ENCODE measurements at places on chromosomes 16 and 17.

- DNase-seq: no peak
Observed at GRCh38 chr17:50375858-50376538, 3.0 kb downstream of the EME1 start.

DNA sequence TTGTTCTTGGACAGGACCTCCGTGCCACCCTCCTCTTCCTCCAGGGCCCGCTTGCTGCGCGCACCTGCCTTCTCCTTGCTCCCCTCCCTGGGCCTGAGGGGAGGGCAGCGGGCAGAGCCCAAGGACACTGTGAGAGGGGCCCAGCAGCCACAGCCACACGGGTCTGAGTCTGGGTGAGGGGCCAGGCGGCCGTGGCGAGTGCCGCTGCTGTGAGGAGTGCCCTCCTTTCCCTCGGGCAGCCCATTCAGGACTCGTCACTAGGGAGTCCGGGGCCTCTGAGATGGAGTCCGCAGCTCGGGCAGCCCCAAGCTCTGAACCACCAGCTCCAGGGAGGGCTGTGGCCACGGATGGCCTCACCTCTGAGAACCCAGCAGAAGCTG, 5.6 kb downstream of the DUS1L start:
- no peak for DNase-seq

DNA sequence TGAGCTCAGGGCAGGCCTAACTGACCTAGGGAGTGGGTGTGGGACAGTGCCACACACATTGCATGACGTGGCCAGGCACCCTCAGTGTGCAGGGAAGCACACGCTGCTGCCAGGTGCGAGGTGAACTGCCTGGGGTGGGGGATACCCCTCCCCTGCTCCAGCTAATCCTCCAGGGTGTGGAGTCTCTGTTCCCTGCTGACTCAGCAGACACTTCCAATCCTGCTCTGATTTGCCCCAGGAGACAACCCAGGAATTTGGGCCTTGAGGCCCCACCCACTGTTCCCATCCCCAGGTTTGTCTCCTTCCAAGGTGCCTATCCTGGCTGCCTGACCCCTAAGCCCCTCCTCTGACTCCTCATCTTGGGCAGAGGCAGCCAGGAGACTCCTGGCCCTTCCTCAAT, 10.7 kb downstream of the DLX3 start:
- no peak for DNase-seq

- DNase-seq: no peak
Observed at GRCh38 chr16:87809150-87809902, 43.5 kb upstream of the KLHDC4 start.

- no peak for DNase-seq
Observed at GRCh38 chr16:29139261-29139802, 154.5 kb downstream of the LAT start.

- no peak for DNase-seq
Observed at GRCh38 chr17:72691586-72691985, 400.9 kb downstream of the SLC39A11 start.

GRCh38 chr17:38565853-38566665, 39.7 kb downstream of the SRCIN1 start:
- no peak for DNase-seq

DNA sequence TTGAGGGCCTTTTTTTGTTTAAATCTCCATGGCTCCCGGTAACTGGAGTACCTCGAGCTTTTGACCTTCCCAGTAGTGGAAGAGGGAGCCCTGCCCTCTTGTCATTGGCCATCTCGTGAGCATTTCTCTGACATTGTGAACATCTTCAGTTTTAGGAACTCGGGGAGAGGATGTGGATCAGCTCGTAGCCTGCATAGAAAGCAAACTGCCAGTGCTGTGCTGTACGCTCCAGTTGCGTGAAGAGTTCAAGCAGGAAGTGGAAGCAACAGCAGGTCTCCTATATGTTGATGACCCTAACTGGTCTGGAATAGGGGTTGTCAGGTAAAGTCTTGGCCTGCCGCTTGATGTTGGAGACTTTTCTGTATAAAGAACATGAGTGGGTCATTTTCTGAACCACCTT, 24.3 kb downstream of the NTAN1 start:
- no peak for DNase-seq

GRCh38 chr16:88532434-88533241, 37.6 kb upstream of the ZC3H18 start:
- no peak for DNase-seq

GRCh38 chr17:79495665-79496064, 115.2 kb downstream of the RBFOX3 start:
- DNase-seq: no peak

DNA sequence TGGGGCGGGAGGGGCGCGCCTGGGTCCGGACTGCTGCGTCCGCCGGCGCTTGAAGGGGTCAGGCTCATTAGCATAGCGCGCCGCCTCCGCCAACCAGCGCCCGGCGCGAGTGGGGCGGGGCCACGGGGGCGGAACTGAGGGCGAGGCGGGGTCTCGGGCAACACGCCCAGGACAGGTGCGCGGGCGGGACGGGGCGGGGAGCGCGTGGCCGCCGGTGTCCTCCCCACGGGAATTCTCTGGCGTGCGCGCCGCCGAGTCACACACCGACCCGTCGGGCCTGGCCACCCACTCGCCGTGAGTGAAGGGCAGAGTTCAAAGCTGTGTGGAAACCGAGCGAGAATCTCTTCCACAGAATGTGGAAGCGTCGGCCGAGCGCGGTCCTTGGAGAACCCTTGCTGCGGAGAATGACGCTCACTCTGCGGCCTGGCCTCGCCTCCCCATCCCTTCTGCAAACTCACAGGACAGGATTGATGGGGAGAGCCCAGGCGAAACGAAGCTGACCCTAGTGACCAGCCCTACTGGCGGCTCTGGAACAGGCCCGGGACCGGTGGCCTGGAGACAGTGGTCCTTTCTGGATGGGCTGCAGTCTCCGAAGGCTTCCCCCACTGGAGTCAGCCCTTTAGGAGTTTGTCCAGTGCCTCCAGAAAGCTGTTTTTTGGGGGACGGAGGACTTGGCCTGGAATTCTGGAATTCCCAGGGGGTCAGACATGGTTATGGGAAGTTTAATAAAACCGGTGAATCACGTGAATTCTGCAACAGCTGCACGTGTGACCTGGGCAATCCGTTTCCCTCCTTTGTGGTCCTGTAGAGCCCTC, at the start of gene SNAI3:
SNAI3 (minus strand) TSS at position 69 of the 815 bp plus-strand sequence. CDS start 101 bp downstream, outside the sequence.
- no peak for DNase-seq

DNA sequence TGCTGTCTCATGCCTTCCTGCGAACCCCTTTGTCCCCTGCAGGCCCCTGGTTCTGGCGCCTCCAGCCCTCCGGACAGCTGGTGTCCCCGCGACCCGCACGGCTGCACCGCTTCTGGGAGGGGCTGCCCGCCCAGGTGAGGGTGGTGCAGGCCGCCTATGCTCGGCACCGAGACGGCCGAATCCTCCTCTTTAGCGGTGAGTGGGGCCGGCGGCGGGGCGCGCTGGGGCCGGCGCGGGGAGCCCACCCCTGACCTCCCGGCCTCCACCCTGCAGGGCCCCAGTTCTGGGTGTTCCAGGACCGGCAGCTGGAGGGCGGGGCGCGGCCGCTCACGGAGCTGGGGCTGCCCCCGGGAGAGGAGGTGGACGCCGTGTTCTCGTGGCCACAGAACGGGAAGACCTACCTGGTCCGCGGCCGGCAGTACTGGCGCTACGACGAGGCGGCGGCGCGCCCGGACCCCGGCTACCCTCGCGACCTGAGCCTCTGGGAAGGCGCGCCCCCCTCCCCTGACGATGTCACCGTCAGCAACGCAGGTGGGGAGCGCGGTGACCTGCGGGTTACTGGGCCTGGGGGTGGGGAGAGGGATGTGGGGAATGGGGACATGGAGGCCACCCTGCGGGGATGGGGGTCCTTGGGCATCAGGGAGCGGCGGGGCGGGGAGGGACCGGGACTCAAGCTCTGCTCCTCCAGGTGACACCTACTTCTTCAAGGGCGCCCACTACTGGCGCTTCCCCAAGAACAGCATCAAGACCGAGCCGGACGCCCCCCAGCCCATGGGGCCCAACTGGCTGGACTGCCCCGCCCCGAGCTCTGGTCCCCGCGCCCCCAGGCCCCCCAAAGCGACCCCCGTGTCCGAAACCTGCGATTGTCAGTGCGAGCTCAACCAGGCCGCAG, 7.1 kb upstream of the IL32 start:
- DNase-seq: no peak

DNA sequence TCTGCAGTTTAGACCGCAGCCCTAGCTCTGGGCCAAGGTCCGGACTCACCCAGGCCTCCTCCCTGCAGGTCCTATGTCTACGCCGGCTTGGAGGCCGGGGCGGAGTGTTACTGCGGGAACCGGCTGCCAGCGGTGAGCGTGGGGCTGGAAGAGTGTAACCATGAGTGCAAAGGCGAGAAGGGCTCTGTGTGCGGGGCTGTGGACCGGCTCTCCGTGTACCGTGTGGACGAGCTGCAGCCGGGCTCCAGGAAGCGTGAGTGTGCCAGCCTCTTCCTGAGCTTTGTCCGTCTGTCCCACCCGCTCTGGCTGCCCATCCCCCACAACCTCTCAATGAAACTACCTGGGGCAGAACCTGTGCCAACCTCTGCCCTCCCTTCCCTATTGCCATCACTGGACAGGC, 20.1 kb downstream of the WSCD1 start:
- DNase-seq: no peak

DNA sequence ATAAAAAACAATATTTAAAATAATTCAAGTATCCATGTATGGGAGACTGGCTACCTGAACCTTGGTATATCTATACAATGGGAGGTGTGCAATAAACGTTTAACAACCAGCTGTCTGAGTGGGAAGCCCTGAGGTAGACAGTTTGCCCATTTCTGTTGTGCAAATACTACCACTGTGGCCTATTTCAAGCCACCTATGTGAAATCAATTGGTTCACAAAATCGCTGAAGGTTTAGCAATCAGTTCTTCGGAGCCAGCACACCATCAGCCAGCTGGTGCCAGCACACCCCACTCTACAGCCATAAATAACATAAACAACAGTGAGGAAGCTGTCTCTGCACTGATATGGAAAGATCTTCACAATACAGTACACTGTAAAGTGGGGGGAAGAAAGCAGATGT, 46.7 kb upstream of the KDM8 start:
- no peak for DNase-seq

GRCh38 chr16:89946515-89946914, 2.0 kb upstream of the DEF8 start:
- DNase-seq: no peak

GRCh38 chr17:53472586-53472985, 350.1 kb upstream of the KIF2B start:
- DNase-seq: no peak

DNA sequence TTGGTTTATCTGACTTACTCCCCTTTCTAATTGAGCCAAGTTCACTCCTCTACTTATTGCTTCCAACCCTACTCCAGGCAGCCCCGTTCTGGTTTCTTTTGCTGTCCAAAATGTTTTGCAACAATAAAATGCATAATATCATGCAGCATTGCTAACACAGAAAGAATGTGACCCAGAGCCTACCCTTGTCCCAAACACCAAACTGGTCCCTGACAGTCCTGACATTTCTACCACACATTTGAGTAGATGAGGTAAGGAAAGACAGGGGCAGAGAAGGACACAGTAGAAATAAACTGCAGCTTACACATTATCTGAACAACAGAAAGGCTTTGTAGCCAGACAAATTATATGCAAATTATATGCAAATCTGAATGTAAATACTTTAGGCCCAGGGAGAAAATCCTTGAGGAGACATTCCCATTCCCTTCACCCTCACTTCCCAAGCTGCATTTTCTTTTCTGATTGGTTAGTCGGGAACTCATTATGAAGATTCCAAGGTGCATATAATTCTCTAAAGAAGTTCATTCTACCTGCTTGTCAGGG, 31.6 kb downstream of the SOX9 start:
- DNase-seq: no peak

- no peak for DNase-seq
Observed at GRCh38 chr17:80083136-80083661, 18.2 kb upstream of the GAA start.

DNA sequence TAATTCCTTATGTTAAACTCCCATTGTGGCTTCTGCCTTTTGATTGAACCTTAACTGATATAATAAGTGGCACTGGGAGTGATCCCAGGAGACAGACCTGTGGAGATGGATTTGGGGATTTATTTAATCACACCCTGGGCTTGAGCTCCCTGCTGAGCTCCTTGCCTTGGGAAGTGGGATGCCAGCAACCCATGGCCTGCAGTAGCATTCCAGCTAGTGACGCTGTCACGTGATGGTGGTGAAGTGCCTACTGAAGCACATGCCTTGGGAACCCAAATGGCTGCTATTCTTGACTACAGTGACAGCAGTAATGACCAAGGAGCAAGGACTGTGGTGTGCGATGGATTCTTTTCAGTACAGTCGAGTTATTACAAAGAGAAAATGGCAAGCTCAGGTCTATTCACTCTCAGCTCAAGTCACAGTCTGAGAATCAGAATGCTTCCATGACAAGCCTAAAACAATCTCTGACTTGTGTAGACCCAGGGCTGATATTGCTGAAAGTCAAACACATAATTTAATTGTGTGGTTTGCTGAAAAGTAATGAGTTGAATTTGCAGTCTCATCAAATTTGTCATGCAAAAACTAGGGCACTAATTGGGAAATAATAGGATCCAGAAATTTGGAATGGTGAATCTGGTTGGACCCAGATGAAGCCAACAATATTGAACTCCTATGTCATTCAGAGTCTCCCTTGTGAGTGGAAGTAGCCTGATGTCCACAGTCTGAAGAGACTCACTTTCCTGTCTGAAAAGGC, 47.1 kb downstream of the BCL7C start:
- no peak for DNase-seq

GRCh38 chr17:10126616-10127501, 71.5 kb downstream of the GAS7 start:
- DNase-seq: no peak

GRCh38 chr17:68198931-68199836, 48.7 kb upstream of the AMZ2 start:
- DNase-seq: no peak

DNA sequence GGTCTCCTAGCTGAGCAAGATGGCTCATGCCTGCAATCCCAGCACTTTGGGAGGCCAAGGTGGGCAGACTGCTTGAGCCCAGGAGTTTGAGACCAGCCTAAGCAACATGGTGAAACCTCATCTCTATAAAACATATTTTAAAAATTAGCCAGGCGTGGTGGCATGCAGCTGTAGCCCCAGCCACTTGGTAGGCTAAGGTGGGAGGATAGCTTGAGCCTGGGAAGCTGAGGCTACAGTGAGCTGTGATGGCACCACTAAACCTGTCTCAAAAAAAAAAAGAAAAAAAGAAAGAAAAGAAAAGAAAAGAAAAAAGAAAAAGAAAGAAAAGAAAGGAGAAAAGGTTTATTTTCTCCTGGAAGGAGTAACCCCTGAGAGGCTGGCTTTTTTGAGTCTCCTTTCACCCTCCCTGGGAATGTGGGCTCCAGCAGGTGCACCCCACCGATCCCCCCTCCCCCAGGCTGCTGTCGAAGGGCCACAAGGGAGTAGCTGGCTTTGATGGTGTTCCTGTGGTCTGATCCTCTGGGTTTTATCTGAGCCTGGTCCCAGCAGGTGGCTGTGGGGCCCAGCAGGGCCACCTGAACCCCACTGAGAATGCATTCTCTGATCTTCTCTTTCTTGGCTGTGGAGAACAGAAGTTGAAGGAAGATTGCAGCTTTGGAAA, 29.9 kb upstream of the TNRC6C start:
- no peak for DNase-seq

GRCh38 chr17:17079761-17080160, 37.5 kb downstream of the MPRIP start:
- no peak for DNase-seq

Data from osteocyte (in vitro differentiated cells).